ENCODE measurements at places on chromosomes 3 and 15. TPM values are rescaled to one million over a fixed set of nuclear protein-coding genes. Genes with fewer than 3 reads are reported as not detected.

DNA sequence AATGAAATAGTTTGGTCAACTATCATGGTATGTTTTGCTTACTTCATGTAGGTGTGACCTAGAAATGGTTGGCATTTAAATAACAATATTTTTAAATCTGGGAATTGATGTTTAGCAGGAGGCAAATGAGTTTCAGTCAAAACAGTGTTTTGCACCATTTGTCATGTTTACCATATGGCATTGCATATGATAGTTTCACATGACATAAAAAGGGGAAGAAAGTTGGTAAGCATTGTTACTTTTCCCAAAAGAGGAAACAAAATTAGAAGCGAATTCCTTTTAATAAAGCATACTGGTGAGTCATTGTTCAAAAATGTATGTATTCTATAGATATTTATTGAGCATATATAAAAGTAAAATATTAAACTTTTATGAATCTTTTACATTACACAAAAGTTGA is 2.3 kb downstream of the RNF13 start:
- peaks cover 28% of the 10 kb centered on the region for H3K36me3 ChIP-seq
- H3K27ac ChIP-seq = peak overlapping the region; percentile 32
- no peaks in the 10 kb centered on the region for H3K27me3 ChIP-seq
- no peak overlapping the region for H3K4me3 ChIP-seq
- H3K4me1 ChIP-seq = peaks cover 55% of the 10 kb centered on the region

DNA sequence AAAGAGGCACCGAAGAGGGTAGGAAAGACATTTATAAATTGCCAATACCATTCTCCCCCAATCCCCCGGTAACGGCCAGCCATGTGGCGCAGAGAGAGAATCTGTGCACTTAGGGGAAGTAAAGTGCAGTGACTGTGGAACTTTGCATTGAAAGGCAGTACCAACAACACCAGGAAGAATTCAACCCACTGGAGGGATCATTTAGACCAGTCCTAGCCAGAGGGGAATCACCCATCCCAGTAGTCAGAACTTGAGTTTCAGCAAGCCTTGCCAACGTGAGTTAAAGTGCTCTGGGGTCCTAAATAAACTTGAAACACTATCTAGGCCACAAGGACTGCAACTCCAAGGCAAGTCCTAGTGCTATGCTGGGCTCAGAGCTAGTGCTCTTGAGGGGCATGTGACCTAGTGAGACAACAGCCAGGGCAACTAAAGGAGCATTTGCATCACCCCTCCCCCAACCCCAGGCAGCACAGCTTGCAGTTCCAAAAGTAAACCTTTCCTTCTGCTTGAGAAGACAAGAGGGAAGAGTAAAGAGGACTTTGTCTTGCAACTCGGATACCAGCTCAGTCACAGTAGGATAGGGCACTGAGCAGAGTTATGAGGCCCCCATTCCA is 15.0 kb downstream of the CEP70 start:
- H3K27ac ChIP-seq = no peak overlapping the region
- H3K4me1 ChIP-seq = peaks cover 32% of the 10 kb centered on the region
- H3K36me3 ChIP-seq = peaks cover 20% of the 10 kb centered on the region
- DNase-seq = no peak
- no peaks in the 10 kb centered on the region for H3K27me3 ChIP-seq
- H3K4me3 ChIP-seq = no peak overlapping the region

The MNS1 gene
- 0.94 TPM for total RNA-seq

DNA sequence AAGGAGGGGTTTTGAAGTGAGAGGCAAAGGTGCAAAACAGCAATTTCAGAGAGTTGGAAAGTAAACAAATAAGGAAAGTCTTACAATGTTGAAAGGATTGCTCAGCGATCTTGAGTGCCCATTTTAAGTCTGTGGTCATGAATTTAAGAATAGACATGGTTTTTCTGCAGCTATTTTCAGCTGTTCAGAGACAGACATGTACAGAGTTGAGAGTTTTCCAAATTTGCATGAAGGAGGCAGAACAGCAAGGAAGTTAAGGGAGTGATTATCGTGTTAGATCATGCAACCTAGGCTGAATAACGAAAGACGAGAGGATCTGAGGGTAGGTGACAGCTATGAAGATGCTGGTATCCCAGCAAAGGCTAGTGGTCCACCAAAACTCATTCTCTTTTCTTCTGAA is 37.2 kb downstream of the DET1 start:
- peaks cover 5% of the 10 kb centered on the region for H3K4me1 ChIP-seq
- H3K4me3 ChIP-seq = no peak overlapping the region
- no peaks in the 10 kb centered on the region for H3K27me3 ChIP-seq
- no peaks in the 10 kb centered on the region for H3K36me3 ChIP-seq
- H3K27ac ChIP-seq = no peak overlapping the region

GRCh38 chr3:172177046-172177445 is 137.7 kb downstream of the FNDC3B start:
- H3K36me3 ChIP-seq = peaks cover 16% of the 10 kb centered on the region
- DNase-seq = no peak
- no peaks in the 10 kb centered on the region for H3K27me3 ChIP-seq
- H3K4me1 ChIP-seq = peaks cover 9% of the 10 kb centered on the region
- no peak overlapping the region for H3K4me3 ChIP-seq

DNA sequence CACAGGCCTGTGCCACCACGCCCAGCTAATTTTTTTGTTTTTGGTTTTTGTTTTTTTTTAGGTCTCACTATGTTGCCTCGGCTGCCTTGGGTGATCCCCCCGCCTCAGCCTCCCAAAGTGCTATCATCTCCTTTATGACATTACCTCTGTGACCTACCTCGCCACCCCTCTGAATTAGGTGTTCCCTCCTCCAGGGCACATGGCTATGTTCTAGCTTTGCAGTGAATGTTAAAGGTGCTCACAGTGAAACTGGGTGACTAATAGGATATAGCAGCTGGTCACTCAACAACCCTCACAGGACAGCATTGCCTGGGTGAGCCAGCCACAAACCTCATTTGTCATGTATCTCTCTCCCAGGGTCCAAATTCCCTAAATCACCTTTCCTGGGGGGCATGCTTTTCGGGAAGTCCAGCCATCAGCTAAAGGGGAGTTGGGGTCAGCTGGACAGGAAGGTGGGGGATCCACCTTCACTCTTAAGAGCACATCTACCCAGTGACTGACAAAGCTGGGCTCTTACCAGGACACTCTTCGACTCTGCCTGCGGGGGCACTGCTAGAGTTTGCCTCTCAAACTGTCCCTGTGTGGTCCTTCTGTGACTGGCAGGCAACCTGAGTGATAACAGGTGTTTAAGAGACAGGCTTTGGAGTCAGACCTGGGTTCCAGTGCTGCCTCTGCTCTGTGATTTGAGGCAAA is 1.6 kb upstream of the TTLL3 start:
- H3K27ac ChIP-seq = peak overlapping the region; percentile 99
- H3K36me3 ChIP-seq = peaks cover 48% of the 10 kb centered on the region
- H3K4me1 ChIP-seq = peaks cover 54% of the 10 kb centered on the region
- H3K27me3 ChIP-seq = no peaks in the 10 kb centered on the region

The CYP8B1 gene
- not detected for total RNA-seq

DNA sequence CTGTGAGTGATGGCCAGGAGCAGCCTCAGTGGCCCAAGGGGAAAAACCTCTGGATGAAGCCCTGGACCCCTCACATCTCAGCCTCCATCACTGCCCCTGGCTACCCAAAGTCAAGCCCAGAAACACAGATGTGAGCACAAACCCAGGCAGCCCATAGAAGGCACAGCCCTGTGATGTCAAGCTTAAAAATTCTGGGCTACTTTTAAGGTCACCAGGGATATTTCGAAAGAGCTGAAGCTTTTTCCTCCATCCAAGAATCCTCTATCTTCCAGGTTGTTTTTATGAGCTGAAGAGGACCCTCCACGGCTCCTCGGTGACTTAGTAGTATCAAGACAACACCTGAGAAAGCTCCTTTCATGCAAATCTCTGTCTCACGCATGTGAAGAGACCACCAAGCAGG is 11.5 kb downstream of the LIPC start:
- H3K27ac ChIP-seq = no peak overlapping the region
- peaks cover 37% of the 10 kb centered on the region for H3K4me1 ChIP-seq
- H3K4me3 ChIP-seq = no peak overlapping the region

DNA sequence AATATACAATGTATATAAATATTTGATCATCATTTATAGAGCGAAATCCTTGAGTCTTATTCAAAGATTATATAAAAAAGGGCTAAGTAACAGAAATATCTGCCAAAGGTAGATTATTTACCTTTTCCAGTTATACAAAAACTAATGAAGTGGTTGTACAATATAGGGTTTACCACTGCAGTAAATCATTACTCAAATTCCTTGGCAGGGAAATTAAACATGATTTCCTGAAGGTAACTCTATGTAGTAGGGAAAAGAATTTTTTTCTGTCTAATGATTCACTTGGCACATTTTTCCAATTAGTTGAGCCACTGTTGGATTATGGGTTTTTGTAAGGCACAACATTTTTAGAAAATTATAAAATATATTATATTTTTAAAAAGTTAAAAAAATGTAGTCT is 129.6 kb downstream of the NR2F2 start:
- H3K36me3 ChIP-seq = no peaks in the 10 kb centered on the region
- DNase-seq = no peak
- no peak overlapping the region for H3K27ac ChIP-seq
- no peaks in the 10 kb centered on the region for H3K4me1 ChIP-seq

DNA sequence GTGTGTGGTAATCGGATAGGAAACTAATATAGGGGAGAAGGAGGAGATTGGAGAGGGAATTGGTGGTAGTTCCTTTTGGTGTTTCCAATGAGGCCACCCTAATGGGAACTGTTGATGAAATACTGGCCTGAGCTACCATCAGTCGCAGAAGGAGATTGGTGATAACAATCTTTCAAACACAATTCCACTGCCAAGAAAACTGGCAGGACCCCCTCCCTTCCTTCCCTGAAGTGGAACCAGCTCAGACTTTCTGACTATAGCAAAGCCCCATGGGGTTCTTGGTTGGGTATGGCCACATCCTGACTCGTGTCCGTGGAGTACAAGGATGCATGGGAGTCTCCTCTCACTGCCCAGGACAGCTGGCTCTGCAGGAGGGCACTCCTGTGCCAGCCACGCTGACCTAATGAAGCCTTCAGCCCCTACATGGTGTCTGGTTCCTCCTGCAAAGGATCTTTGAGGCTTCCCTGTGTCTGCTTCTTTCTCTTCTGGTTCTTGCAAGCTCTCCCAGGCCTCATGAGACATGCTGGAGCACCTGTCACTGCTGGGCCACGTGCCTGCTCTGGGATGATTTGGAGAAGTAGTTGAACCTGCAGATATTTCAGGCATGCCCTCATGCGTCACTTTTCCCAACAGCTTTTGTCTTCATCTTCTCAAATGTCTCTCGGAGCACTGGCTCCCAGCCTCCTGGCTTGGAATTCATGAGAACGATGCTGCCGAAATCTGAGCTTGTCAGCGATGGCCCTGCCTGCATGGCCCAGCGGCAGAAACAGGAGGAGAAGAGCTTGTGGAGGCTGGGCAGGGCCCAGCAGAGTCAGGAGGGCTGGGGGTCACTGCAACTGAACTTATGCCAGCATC is 90.0 kb upstream of the ADPGK start:
- H3K36me3 ChIP-seq = no peaks in the 10 kb centered on the region
- H3K27me3 ChIP-seq = peaks cover 43% of the 10 kb centered on the region
- H3K4me1 ChIP-seq = no peaks in the 10 kb centered on the region
- no peak overlapping the region for H3K27ac ChIP-seq

GRCh38 chr15:40763801-40764628 is at the start of gene GCHFR:
Gene GCHFR (plus strand): TSS chr15:40764068. CDS start chr15:40764181, 113 bp downstream.
- peak; percentile 81 for DNase-seq
- peaks cover 2% of the 10 kb centered on the region for H3K36me3 ChIP-seq
- H3K4me3 ChIP-seq = peak within 1 kb of the TSS; percentile 81
- H3K27ac ChIP-seq = peak within 1 kb of the TSS; percentile 91
- peaks cover 41% of the 10 kb centered on the region for H3K4me1 ChIP-seq

- DNase-seq = peak; percentile 72
- peaks cover 16% of the 10 kb centered on the region for H3K27me3 ChIP-seq
- peaks cover 5% of the 10 kb centered on the region for H3K4me1 ChIP-seq
- H3K4me3 ChIP-seq = no peak overlapping the region
- H3K27ac ChIP-seq = no peak overlapping the region
- no peaks in the 10 kb centered on the region for H3K36me3 ChIP-seq
Measured at GRCh38 chr3:187616307-187616972, 53.8 kb downstream of the SST start.

GRCh38 chr3:188152660-188153436 is 1.1 kb upstream of the LPP start:
- no peaks in the 10 kb centered on the region for H3K27me3 ChIP-seq
- peaks cover 11% of the 10 kb centered on the region for H3K36me3 ChIP-seq
- H3K4me1 ChIP-seq = peaks cover 44% of the 10 kb centered on the region
- DNase-seq = no peak
- peak overlapping the region; percentile 82 for H3K4me3 ChIP-seq
- peak overlapping the region; percentile 62 for H3K27ac ChIP-seq

- no peak overlapping the region for H3K27ac ChIP-seq
- DNase-seq = no peak
- no peak overlapping the region for H3K4me3 ChIP-seq
- H3K36me3 ChIP-seq = no peaks in the 10 kb centered on the region
- no peaks in the 10 kb centered on the region for H3K4me1 ChIP-seq
Measured at GRCh38 chr15:46151786-46152185, 517.0 kb downstream of the SQOR start.

GRCh38 chr3:64509206-64509605 is 178.6 kb downstream of the ADAMTS9 start:
- peaks cover 12% of the 10 kb centered on the region for H3K4me1 ChIP-seq
- H3K27ac ChIP-seq = no peak overlapping the region
- no peak overlapping the region for H3K4me3 ChIP-seq

GRCh38 chr3:13851997-13852637 is 27.8 kb downstream of the WNT7A start:
- no peak overlapping the region for H3K27ac ChIP-seq
- no peak for DNase-seq
- H3K27me3 ChIP-seq = no peaks in the 10 kb centered on the region
- H3K4me1 ChIP-seq = peaks cover 3% of the 10 kb centered on the region
- no peak overlapping the region for H3K4me3 ChIP-seq

The RARRES1 gene
- not detected for total RNA-seq

DNA sequence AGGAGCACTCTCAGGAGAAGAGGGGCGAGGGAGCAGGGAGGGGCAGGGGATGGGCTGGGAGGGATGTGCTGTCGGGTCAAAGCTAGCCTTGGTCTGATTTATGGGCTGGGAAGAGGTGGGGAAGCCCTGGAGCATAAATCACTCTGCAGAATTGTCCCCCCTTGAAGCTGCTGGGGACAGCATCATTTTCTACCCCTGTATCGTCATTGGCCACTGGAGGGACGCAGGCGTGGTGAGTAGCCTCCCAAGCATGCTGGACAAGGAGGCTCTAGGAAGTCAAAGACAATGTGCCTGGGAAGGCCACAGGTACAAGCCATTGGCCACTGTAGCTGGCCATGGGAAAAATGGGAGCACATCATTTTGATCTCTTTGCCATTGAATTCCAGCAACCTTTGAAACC is 175.5 kb upstream of the CTDSPL start:
- no peak for DNase-seq
- H3K4me3 ChIP-seq = no peak overlapping the region
- no peaks in the 10 kb centered on the region for H3K27me3 ChIP-seq
- no peaks in the 10 kb centered on the region for H3K36me3 ChIP-seq

DNA sequence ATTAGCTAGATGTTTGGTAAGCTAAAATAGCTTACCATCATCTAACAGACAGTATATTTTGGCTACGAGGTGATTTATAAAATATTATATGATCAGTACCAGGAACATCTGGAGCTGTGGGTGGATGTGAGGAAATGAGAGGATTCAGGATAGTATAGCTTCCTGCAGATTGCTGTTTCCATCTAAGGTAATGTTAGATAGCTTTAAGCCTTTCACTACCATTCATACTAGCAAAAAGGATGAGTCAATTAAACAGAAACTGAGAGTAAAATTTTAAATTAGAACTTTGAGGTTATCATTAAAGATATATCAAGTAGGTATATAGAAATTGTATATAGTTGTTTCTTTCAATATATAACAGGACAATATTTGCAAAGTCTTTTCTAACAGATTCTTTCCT is 8.0 kb downstream of the ZBTB20 start:
- DNase-seq = no peak
- H3K4me1 ChIP-seq = peaks cover 7% of the 10 kb centered on the region
- no peaks in the 10 kb centered on the region for H3K27me3 ChIP-seq
- H3K36me3 ChIP-seq = no peaks in the 10 kb centered on the region

The FAN1 gene
- total RNA-seq = 16.9 TPM

Data from activated CD8-positive, alpha-beta memory T cell treated with anti-CD3 and anti-CD28 coated beads, Interleukin-2, amount 10 ng/mL, durations not matched to agents 7 days and 5 days (primary cell).